ENCODE measurements at places on chromosomes 5 and 9.

DNA sequence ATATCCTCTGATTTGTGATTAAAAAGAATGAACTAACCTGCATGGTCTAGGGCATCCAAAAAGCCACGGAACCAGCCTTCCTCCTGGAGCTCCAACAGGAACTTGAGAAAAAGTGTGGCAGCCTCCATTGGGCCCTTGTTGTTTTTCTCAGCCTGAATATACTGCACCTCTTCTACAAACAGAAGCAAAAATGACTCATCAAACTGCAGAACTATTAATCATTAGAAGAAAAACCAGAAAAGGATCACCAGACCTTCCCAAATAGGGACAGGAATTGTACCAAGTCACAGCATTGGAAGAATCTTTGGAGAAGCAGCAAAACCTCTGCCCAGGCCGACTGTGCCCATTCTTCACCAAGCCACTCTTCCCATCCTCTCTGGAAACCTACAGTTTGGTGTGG is 25.2 kb downstream of the RIGI start:
- DNase-seq, result no peak

DNA sequence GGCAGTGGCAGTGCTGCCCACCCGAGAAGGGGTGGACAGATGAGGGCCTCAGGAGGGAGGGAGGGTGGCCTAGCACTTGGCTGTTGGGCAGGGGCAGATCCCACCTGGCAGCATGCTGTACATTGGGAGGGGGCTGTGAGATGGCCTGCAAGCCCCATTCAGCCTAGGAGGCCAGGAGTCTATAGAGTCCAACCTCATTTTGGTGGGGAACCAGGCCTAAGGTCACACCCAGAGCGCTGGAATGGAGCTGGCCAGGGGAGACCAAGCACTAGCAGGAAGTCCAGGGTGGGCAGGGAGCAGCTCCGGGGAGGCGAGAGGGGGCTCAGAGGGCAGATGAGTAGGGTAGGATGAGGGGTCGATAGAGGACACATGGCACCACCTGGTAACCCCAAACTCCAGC is 22.9 kb downstream of the TRIM14 start:
- DNase-seq, result no peak

GRCh38 chr9:122453677-122454135 is 24.0 kb downstream of the OR1J1 start:
- no peak for DNase-seq

DNA sequence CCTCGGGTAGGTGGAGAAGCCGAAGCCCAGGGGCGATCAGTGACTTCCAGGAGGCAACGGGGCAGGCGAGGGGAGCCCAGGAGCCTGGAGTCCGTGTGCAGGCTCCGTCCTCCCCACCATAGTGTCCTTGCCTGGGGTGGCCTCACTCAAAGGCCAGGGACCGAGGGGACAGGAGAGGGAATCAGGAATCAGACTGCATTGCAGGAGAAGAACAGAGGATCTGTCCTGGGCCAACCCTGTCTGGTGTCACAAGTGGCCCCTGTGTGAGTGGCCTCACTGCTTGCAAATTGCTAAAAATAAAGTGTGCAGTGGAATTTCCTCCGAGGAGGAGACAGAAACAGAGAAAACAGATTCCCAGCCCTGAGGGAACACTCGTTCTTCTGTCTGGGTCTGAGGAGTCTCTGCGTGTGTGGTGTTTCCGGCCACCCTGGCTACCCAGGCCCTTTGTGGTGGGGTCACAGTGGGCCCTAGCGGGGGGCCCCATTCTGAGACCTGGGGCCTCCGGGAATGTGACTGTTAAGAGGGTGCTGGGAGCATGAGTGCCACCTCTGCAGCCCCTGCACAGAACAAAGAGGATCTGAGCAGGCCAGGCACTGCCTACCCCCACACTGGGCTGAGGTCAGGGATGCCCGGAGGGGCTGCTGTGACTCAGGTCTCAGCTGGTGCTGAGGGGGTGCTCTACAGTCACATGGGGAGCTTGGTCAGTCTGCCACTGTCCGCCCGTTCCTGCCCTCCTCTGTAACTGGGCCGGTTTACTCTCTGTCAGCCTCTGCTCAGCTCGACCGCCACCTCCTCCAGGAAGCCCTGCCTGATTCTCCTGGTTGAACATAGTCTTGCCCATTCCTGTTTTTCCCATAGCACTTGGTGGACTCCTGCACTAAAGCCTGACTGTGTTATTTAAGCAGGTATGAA is 7.4 kb downstream of the TRAF1 start:
- no peak for DNase-seq

- DNase-seq, result no peak
Observed at GRCh38 chr5:72543365-72543764, 36.2 kb upstream of the ZNF366 start.

GRCh38 chr5:54492178-54492577 is 25.4 kb upstream of the SNX18 start:
- no peak for DNase-seq

DNA sequence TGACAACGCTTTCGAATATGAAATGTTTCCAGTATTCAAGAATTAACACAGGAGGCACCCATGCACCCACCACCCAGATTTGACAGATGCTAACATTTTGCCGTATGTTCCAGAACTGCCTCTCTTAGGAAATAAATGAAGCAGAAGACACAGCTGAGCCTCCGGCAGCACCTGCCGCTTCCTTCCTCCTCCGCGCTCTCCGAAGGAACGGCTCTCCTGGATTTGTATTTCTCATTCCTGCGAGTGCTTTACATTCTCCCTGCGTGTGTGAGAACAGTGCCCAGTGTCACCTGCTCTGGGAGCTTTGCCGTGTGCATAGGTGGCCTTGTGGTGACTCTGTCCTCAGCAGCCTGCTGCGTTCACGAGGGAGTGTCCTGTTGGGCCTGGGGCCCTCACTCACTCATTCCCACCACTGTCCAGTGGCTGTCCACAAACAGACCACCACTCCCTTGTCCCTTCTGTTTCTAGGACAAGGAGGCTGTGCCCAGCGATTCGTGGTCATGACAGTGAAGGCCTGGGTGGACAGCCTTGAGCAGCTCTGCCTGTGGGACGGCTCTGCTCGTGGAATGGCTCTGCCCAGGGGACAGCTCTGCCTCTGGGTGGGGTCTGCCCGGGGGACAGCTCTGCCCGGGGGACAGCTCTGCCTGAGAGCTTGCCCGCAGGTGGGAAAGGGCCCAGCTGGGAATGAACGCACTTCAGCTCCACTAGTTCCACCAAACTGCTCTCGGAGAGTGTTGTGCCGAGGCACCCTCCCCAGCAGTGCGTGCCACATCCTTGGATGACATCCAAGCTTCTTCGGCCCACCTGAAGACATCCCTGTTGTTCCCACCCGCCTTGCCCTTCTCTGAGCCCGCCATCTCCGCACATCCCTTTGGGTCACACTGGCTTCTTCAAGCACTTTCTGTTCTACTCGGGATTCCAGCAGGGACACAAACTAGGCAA is 170.5 kb upstream of the PPP1R26 start:
- DNase-seq, result no peak

- no peak for DNase-seq
Observed at GRCh38 chr5:145752947-145753346, 82.2 kb downstream of the PRELID2 start.

DNA sequence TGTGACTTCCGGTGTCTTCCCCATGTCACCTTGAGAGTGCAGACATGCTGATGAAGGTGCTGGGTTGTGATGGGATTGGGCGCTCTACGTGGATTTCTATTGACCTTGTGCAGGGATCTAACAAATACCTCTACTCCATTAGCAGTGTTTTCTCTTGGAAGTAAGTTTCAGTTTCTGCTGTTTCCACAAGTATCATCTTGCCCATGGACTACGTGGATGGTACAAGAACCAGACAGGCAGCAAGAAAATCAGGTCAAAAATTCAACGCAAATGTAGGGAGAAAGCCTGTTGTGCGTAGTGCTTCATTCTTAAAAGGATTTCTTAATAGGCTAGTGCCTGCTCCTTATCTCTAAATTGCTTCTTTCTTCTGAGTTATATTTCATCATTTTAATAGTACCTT is 60.8 kb downstream of the AOPEP start:
- DNase-seq, result no peak

DNA sequence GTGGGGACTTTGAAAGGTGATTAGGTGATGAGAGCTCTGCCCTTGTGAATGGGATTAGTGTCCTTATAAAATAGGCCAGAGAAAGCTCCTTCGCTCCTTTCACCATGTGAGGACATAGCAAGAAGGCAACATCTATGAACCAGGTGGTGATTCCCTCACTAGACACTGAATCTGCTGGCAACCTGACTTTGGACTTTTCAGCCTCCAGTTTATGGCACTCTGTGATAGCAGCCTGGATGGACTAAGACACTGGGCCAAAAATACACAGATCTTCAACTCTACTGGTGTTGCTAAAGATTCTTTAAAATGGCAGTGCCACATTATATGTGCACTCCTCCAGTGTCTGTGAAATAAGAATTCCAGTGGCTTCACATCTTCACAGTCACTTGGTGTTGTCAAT is 41.2 kb upstream of the COL15A1 start:
- DNase-seq, result no peak

DNA sequence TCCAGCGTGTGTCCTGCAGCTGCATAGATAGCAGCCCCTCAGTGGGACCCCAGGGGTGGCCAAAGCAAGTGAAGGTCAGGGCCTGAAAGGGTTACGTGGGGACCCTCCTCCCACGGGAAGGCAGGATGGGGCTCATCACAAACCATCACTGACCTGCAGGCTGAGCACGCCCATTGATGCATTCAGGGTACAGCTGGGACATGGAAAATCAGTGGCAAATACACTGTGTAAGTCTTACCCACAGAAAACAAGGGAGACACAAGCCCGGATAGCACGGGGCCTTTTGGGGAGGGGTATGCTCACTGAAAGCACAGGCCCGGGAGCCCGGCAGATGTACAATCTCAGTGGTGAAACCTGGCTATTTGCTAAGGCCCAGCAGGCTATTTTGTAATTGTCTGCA is 49.1 kb downstream of the SEMA4D start:
- DNase-seq, result no peak

DNA sequence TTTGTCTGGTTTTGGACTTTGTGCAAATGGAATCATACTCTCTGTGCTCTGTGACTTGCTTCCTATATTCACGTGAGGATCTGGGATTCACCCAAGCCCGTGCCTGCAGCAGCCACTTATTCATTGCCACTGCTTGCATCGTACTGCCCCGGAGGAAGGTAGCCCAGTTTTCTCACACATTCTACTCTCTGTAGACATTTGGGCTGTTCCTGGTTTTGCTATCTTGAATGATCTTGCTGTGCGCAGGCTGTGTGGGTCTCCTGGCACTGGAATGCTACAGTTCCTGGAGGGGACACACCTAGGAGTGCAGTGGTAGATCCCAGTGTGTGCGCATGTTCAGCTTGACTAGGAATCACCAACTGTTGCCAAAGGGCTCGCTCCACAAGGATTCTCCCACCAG is 99.2 kb upstream of the BOD1 start:
- DNase-seq, result no peak

- no peak for DNase-seq
Observed at GRCh38 chr5:175107865-175108264, 336.1 kb downstream of the DRD1 start.

GRCh38 chr5:145869753-145870152 is 3.1 kb downstream of the GRXCR2 start:
- no peak for DNase-seq

DNA sequence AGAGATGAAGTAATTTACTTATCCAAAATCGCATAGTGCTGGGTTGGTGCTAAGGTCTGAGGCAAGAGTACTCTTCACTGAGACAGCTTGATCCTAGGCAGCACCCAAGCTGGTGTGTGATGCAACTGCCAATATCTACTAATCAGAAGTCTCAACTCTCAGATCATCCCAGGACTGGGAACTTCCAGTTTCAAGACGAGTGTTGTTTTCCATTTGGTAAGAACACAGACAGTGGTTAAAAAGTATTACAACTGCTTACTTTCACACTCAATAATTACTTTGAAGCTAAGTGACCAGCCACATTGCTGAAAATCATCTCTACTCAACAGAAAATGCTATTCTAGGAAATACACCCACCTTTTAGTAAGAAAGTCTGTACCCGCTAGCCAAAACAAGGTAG is 45.3 kb downstream of the FBXW11 start:
- no peak for DNase-seq

- DNase-seq, result no peak
Observed at GRCh38 chr5:155004138-155004744, 9.3 kb upstream of the KIF4B start.

DNA sequence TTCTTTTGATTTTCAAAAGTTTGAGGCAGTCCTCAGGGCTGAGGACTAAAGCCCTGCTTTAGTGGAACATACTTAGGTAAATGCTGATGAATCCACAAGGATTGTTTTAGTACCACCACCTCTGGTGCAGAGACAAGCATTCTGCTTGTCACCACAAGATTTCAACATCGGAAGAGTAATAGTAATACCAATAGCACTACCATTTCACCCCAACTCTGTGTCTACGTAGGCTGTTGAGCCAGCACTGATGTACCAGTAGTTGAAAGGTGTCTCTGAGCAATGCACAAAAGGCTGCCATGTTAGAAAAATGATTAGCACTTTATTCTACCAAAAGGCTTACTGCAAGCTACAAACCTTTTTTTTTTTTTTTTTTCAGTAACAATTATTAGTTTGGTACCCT is 213.2 kb upstream of the SLC24A2 start:
- no peak for DNase-seq

- DNase-seq, result no peak
Observed at GRCh38 chr5:175461370-175461769, 17.0 kb upstream of the SFXN1 start.

DNA sequence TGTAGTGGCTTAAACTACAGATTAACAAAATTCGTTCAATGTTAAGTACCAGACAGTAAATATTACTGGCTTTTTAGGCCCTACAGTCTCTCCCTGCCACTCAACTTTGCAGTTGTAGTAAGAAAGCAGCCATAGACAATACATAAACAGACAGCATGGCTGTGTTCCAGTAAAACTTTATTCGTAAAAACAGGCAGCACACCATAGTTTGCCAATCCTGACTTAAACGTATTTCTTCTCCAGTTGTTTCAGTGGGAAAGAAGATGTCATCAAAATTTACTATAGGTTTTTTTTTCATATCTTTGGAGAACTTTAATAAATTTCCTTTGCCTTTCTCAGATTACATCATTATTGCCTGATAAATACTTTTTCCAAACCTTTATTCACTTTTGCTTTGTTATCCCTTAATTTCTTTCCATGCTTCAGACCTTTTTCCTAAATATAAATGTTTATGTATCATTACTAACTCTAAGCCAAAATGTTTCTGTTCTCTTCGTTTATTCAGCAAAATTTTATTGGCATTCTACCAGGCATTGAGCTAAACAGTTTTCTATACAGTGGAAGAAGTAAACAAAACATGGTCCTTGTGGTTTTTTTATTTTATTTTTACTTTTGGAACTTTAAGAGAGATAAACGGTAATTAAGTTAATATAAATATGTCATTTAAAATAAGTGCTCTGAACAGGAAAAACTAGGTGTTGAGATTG is 64.5 kb downstream of the SLF1 start:
- no peak for DNase-seq

GRCh38 chr5:133344266-133344665 is 268.1 kb downstream of the FSTL4 start:
- DNase-seq, result no peak
